C1 segment of cervical spinal cord (tissue), 14 donors: ENCODE measurements at places on chromosomes 11 and 22.
A peak's percentile ranks its signal among the peaks of the same experiment; 100 is the strongest.

DNA sequence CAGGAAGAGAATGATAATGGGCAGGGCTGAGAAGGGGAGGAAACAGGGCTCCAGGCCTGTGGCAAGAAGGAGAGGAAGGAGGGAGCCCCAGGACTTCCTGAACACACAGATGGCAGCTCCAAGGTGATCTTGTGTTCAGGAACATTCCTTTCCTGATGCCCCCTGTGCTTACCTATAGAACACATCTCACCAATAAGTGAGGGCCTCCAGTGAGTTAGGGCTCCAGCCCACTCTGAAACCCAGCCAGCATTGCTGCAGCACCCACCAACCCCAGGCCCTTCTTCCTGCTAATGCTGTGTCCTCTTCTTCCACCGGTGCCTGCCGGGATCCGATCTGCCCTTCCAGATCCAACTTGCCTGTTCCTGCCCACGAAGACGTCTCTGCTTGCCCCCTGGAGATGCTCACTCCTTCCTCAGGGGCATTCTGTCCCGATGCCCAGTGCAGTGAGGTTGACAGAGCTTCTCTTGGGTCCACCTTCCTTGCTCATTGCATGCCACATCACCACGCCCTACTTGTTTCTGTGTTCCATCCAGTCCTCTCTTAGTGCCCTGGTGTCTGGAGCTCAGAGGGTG is 17.4 kb downstream of the ANKK1 start:
- no peak for DNase-seq

- DNase-seq = peak; percentile 44
These were observed 1.4 kb downstream of the CDKN1C start for GRCh38 chr11:2883979-2884815.

DNA sequence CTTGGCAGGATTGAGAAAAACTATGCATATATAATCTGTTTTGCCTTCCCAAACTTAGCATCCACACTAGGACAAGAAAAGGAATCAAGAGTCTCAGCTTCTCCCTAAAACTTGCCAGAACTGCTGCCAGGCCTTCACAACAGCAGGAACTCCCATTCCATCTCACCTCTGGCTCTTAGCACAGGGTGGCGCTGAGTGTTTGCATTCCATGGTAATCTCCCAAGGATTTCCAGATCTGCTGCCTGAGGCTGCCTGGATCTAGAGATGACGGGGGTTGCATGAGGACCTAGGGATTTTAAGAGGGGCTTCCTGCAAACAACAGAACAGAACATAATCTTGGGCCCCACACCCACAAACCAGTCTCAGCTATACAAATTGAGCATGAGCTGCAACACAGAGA is 87.1 kb upstream of the OPCML start:
- no peak for DNase-seq

GRCh38 chr22:37069319-37069718 is 17.8 kb downstream of the KCTD17 start:
- no peak for DNase-seq

DNA sequence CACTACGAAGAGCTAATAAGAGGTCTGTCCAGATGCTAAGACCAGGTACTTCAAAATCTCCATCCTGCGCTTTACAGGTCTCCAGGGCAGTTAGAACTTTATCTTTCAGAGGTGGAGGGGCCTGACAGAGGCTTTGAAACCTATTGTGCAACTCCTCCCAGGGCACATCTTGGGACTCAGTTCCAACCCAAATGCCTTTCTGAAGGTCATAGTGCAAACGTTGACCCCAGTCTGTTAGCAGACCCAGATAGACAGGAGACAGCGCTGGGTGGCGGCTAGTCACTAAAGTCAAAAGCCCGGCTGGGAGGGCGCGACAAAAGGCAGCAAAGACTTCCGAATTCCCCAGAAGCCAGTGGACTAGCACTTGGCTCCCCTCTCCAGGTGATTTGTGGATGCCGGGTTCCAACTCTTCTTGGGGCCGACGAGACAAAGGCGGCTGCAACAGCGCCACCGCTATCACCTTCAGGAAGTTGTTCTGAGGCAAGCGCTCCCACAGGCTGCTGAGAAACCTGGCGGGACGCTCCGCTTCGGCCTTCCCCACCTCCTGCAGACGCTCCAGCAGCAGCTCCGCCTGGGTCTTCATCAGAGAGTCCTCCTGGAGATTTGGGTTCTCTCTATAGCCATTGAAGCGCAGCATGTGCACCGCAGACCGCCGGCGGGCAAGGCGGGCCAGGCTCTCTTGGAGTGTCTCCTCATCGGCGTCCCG is 728 bp downstream of the FANCF start:
- DNase-seq = peak; percentile 72

- DNase-seq = no peak
These were observed 12.2 kb downstream of the TXN2 start for GRCh38 chr22:36469094-36469710.

DNA sequence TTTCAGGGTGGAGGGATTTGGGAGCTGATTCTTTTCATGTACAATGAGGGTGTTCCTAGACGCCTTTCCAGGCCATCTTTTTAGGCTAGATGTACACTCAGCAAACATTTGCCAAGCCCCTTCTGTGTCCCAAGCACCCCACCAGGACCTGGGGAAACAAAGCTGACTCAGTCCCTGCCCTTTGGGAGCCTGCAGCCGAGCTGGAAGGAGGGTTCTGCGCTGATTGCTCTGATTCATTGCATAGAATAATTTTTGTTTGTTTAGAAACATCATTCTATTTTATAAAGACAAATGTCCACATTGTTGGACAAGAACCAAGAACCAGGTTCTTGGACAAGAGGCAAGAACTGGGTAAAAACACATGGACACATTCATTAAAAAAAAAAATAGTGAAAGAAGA is 16.7 kb downstream of the TP53AIP1 start:
- DNase-seq = no peak

- no peak for DNase-seq
These were observed 222.0 kb downstream of the DBX1 start for GRCh38 chr11:19938169-19938856.

- no peak for DNase-seq
These were observed 68.2 kb upstream of the B3GAT1 start for GRCh38 chr11:134480136-134480712.

GRCh38 chr11:83006877-83007330 is 64.8 kb downstream of the RAB30 start:
- no peak for DNase-seq

GRCh38 chr22:40348025-40348658 is 1.8 kb downstream of the ADSL start:
- no peak for DNase-seq

GRCh38 chr11:46047520-46047919 is 73.7 kb downstream of the PHF21A start:
- no peak for DNase-seq

- DNase-seq = no peak
These were observed 257.1 kb downstream of the BUD13 start for GRCh38 chr11:116515664-116516184.

DNA sequence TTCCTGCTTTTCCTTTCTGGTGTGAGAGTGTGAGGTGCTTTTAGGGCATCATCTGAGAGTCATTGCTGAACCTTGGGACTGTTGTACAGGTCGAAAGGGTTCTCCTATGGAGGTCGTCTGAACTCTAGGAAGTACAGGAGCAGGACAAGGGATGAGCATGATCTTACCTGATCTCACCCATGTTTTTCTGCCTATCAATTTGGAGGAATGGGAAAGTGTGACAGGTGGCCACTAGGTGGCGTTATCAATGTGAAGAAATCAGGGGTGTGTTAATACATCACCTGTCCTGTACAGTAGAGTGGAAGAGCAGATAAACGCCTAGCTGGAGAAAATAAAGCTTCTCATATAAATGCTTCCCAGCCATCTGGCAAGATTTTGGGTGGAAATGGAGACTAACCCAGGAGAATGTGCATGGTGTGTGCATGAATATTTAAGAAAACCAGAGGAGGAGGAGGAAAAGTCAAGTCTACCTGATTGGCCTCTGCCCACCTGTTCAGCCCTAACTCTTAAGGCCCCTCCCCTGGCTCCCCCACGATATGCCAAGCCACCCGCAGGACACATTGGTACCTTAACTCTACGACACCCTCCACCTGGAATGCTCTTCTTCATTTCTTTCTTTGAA is 72.0 kb upstream of the NARS2 start:
- no peak for DNase-seq

DNA sequence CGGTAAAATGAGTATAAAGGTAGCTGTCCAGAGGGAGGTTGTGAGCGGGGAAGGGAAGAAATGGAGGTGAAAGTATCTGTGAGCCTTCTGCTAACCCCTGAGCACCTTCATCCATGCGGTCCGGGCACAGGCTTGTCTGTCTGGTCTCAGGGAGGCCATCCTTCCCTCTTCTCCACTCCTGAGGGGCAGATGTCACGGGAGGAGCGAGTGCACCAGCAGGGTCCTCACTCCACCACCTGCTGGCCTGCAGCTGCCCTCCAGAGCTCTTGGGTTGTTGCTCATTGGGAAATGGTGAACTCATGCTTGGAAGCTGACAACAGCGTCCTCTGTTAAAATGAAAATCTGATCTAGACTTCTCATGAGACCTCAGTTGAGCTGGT is 33.8 kb upstream of the WNT11 start:
- DNase-seq = no peak

GRCh38 chr22:30887861-30888260 is 80.7 kb downstream of the MORC2 start:
- no peak for DNase-seq

DNA sequence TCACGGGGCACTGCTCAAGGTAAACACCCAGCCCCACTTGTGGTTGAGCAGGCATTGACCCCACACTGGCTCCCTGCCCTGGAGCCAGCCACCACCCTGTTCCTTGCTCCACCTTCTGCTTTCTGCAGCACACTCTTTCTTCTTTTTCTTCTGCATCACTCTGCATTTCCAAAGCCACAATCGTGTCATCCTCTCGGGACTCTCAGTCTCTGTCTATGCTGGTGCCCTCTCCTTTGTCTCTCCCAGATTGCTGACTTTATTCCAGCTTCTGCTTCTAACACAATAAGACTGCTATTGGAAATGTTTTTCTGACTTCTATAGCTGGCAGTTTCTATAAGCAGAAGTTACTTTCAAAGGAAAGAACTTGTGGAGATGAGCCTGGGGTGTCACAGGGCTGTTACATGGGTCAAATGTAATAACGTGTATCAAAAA is 14.4 kb downstream of the GRAP2 start:
- no peak for DNase-seq

GRCh38 chr22:50251477-50252081 is 514 bp upstream of the HDAC10 start:
- no peak for DNase-seq

DNA sequence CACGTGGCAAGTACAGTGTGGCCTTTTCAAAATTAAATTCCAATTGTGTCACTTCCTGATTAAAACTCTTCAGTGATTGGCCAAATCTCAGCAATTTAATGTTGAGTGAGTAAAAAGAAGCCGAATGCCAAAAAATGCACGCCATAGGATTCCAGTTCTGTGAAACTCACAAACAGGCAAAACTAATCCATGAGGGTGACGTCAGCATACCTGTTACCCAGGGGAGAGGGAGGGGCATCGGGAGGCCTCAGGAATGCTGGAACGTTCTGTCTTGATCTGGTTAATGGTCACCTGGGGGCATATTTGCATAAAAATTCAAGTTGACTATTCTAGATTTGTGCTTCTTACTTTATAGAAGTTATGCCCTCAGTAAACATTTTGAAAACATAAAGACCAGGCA is 39.9 kb upstream of the RAB1B start:
- DNase-seq = no peak

DNA sequence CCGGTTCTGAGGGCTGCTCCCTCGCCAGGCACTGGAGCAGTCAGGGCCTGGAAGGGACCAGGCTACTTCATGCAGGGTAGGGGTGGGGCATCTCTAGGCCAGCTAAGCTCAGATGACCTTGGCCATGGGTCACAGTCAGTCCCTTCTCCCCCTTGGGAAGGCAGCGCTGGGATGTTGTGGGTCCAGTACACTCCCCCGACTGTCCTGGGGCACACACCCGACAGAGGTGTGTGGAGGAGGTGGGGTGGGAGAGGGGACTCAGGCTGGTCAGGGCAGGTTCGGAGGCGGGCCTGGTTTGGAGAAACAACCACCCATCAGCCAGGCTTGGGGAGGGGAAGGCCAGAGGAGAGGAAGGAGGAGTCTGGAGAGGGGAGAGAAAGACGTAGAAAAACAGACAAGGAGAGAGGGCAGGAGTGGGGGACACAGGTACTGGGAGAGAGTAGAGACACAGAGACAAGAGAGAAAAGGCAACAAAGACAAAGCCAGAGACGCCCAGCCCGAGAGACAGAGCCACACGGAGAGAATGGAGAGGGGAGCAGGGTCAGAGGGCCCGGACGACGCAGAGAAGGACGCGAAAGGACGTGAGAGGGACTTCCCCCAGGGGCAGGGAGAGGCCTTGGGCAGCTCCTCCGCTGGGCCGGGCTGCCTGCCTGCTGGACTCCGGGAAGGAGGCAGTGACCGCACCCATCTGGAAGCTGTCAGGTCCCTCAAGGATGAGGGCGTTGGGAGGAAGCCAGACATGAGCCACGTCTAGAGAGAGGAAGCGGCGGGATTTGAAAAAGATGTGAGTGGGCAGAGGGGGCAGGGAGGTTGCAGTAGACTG is 30.6 kb upstream of the TSKU start:
- no peak for DNase-seq
